Foreskin fibroblast (primary cell): ENCODE measurements at places on chromosomes 4 and X.

DNA sequence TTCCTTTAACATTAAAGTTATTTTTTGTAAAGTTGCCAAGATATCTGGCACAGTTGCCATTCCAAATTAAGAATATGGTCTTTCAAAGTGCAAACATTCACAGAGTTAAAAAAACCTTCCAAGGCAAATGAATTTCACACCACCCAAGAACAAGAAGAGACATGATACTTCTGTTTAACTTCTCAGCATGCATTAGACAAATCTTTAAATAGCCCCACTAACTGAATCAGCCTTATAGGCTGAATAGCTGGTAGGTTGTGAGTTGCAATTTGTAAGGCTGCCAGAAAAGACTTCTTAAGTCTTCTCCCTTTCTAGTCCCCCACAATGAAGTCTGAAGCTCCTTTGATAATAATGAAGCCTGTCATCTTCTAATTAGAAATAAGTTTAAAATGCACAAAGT lies 95.6 kb downstream of the MAPK10 start:
- no peak for DNase-seq

GRCh38 chr4:80731436-80731835 lies 299.1 kb upstream of the BMP3 start:
- no peak for DNase-seq

- no peak for DNase-seq
Measured at GRCh38 chr4:83758285-83758684, 222.4 kb downstream of the GPAT3 start.

- DNase-seq, result peak; percentile 26
Measured at GRCh38 chr4:3729188-3729881, 36.9 kb upstream of the ADRA2C start.

DNA sequence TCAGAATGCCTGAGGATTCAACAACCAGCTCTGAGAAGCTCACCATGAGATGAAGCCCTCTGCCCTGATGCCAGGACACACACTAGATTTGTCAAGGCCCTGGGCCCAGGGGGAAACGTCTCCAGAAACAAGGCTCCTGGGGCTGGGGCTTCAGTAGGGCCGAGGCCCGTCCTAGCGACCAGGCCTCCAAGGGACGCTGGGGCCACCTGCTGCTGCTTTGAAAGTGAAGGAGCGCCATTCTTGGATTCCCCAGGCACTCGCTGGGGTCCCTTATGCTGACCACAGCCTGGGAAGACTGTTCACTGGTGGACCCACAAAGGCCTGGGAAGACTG lies 23.9 kb downstream of the PDE6B start:
- no peak for DNase-seq

GRCh38 chr4:177574446-177574845 lies 132.2 kb upstream of the AGA start:
- no peak for DNase-seq

DNA sequence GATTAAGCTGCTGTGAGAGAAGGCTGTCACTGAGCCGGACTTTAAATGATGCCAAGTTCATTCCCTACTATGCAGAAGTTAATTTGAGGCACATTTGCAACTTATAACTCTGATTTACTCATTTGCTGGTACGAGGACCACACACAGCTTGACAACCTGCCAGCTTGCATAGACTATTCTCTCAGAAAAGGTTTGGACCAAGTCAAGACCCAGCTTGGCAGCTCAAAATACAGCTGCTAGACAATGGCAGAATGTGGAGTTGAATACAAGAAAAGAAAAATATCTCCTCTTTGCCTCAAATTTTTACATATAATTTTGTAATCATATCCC lies 338.9 kb downstream of the DHX15 start:
- DNase-seq, result no peak

- DNase-seq, result no peak
Measured at GRCh38 chr4:3390288-3390811, 51.4 kb upstream of the HGFAC start.

DNA sequence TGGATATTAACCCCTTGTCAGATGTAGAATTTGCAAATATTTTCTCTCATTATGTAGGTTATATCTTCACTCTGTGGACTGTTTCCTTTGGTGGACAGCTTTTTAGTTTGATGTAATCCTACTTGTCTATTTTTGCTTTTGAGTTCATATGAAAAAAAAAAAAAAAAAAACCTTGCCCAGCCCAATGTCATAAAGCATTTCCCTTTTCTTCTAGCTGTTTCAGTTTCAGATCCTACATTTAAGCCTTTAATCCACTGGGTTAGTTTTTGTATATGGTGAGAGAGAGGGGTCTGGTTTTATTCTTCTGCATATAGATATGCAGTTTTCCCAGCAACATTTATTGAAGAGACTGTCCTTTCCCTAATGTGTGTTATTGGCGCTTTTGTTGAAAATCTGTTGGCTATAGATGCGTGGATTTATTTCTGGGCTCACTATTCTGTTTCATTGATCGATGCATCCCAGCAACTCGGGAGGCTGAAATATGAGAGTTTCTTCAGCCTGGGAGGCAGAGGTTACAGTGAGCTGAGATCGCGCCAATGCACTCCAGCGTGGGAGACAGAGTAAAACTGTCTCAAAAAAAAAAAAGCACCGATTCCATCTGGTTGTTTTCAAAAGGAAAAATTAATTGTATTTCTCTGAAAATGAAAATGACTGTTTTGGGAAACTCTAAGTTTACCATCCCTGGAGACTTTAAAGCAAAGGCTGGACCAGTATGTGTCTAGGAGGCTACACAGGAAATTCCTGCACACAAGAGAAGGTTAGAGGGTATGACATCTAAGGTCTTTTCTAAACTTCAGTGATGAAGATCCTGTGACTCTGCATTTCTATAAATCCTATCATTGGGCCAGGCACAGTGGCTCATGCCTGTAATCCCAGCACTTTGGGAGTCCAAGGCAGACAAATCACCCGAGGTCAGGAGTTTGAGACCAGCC lies 35.6 kb downstream of the STEEP1 start:
- no peak for DNase-seq
